ENCODE measurements at places on chromosomes 7 and 10.

GRCh38 chr7:101555269-101555920, 73.7 kb downstream of the MYL10 start:
- no peak for DNase-seq

- DNase-seq, result no peak
These were observed 216.6 kb downstream of the ZMYND11 start for GRCh38 chr10:351770-352334.

DNA sequence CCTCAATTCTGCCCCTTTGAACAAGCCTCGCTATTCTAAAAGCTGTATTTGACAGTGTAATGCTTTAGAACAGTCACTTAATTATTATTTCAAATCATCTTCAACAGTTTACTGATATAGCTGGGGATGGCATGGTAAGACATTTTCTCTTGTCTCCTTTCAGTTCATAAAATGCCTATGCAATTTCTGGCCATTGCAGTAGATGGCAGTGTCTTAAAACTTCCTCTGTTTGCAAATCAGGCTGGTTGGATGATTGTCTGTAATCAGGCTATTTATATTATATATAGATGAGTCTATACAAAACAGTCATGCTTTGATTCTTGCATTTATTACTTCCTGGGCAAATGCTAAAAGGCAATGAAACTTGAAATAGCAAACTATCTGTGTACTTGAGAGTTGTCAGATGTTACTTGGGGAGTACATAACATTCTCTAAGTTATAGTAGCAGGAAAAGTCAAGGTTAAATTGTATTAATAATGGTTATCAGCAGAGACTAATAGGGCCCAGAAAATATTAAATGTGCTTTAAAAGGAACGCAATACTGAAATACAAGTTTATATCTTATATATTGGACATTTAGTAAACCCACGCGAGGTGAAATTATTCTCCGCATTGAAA, 55.5 kb upstream of the LHFPL3 start:
- no peak for DNase-seq

DNA sequence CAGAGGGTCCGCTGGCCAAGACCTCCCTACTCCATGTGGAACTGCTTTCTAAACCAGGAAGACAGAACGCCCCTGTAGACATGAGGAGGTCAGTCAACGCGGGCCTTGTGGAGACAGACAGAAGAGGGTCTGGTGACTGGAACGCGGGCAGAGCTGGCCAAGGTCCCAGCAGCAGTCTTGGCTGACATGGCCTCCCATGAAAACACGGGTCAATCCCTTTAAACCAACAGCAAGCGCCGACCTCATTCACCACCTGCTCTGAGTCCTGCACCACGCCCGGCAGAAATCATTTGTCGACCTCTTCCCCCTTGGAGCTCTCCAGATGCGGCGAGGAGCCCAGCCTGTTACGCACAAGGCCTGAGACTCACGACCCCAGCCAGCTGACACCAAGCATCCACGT, 78.5 kb downstream of the ZRANB1 start:
- no peak for DNase-seq

DNA sequence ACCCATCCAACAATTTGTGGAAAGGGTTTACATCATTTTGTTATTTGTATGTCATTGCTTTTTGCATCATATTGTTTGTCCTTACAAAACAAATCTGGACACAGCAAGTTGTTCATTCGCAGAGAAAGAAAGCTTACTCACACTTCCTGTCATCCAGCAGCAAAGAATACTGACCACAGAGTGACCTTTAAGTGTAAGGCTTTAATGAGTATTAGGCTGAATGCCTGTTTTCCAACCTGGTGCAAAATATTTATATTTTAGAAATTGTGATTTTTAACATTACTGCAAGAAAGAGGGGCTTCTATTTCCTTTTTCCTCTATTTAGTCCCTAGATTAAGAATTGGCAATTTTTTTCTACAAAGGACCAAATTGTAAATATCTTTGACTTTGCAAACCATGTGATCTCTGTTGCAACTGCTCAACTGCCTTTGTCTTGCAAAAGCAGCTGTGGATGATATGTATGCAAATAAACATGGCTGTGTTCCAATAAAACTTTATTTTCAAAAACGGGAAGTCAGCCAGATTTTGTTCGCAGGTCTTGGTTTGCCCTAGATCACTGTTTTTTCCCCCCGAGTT, 27.8 kb upstream of the ITGB1 start:
- no peak for DNase-seq

DNA sequence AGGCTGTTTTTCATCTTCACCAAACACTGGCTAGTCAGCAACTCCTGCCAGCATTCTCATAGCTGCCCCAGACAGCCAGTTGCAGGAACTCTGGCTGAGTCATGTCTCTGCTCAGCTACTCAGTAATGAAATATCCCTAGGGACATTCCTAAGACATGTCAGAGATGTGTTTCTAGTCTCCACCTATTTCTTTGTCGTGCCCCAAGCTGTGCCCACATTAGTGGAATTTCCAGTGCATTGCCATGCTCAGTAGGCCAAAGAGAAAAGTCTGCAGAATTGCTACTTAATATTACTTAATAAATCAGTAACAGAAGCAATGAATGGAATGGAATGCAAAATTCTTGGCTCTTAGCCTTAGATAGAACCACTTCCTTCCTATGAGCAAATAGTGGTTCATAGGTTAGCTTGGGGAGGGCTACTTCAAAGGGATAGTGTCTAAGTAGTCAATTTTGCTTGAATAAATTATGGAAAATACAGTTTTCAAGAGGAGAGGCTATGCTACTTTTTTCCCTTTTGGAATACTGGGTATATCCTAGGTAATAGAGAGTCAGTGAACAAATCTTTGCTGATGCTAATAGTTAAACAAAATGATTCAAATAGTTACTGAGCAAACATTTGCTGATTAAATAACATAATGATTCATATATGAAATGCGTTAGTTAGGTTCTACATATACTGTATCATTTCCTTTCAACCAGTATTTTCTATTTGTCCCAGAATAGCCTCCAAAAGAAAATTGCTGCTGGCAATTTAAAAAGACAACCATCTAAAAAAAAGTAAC, 23.6 kb upstream of the SEMA3C start:
- DNase-seq, result no peak

GRCh38 chr7:82241356-82241755, 202.2 kb downstream of the CACNA2D1 start:
- DNase-seq, result no peak

DNA sequence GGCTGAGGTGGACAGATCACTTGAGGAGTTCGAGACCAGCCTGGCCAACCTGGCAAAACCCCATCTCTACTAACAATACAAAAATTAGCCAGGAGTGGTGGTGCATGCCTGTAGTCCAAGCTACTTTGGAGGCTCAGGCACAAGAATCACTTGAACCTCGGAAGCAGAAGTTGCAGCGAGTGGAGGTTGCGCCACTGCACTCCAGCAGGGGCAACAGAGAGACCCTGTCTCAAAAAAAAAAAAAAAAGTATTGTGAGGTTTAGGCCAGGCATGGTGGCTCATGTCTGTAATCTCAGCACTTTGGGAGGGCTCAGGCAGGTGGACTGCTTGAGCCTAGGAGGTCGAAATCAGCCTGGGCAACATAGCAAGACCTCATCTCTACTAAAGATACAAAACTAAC, 16.0 kb downstream of the TET1 start:
- no peak for DNase-seq

GRCh38 chr10:62038609-62039190, 137.2 kb downstream of the ARID5B start:
- DNase-seq, result peak; percentile 71

GRCh38 chr7:151721694-151722093, 155.2 kb downstream of the PRKAG2 start:
- no peak for DNase-seq

GRCh38 chr10:74900297-74900696, 73.9 kb downstream of the KAT6B start:
- no peak for DNase-seq

DNA sequence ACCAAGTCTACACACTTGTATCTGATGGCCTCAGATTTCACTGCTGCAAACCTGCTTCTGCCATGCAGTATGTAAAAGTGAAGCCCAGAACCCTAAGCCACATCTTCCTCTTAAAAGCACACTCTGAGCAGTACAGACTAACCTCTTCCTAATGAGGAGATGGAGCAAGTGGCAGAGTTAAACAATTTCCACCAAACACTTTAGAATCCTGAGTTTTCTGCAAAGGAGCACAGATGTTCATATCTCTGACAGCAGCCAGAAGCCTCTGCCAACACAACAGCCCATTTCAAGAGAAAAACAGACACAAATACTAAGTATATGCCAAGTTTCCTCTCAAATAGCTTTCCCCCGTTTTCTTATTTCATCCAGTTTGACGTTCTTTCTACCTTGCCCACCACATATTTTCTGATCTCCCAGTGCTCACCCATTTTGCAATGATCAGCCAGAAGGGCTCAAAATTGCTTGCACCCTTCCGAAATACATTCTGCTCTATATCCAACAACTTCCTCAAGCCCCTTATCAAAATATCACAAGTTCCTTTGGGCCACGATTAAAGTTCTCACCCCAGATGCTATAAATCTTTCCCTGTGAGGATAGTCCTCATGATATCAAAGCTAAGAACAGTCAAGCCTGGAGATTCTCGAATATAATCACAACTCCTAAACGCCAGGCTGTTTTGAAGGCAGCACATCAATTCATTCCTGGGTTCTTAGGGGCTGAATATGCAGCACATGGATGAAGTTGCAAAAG, 27.5 kb downstream of the ELMO1 start:
- no peak for DNase-seq

- no peak for DNase-seq
These were observed 368.9 kb downstream of the RPS24 start for GRCh38 chr10:78402591-78402990.

DNA sequence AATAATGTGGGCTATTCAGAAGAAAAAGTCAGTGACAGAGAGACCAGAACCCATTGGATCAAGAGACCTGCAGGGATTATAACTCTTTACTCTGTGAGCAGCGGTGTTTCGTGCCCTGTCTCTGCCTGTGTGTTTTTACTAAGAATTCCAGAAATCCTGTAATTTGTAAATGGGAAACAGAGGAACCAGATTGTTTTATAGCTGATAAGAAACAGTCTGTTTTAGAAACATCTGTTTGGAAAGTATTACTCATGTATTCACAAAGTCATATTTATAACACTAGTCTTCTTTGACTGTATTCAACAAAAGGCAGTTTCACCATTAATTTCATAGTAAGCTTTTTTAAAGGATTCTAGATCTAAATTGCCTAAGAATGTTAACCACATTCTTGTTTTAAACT, 30.0 kb upstream of the VDAC2 start:
- no peak for DNase-seq

- DNase-seq, result no peak
These were observed 2.6 kb downstream of the FUOM start for GRCh38 chr10:133355266-133355665.

DNA sequence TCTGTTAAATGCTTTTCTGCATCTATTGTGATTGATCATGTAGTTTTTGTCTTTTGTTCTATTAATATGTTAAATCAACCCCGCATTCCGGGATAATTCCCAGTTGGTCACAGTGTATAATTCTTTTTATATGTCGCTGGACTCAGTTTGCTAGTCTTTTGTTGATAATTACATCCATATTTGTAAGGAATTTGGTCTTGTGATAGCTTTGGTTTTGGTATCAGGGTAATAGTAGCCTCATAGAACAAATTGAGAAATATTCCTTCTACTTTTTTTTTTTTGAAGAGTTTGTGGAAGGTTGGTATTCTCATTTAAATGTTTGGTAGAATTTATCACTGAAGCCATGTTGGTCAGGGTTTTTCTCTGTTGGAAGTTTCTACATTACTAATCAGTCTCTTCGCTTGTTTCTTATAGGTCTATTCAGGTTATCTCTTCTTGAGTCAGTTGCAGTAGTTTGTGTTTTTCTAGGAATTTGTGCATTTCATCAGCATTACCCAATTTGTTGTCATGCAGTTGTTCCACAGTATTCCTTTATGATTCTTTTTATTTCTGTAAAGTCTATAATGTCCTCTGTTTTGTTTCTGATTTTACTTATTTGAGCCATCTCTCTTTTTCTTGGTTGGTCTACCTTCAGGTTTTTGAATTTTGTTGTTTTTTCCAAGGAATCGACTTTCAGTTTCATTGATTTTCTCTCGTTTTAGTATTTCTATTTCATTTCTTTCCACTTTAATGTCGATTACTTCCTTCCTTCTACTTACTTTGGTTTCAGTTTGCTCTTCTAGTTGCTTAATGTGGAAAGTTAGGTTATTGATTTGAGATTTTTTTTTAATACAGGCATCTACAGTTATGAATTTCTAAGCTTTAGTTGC, 64.6 kb upstream of the GJD4 start:
- DNase-seq, result no peak

DNA sequence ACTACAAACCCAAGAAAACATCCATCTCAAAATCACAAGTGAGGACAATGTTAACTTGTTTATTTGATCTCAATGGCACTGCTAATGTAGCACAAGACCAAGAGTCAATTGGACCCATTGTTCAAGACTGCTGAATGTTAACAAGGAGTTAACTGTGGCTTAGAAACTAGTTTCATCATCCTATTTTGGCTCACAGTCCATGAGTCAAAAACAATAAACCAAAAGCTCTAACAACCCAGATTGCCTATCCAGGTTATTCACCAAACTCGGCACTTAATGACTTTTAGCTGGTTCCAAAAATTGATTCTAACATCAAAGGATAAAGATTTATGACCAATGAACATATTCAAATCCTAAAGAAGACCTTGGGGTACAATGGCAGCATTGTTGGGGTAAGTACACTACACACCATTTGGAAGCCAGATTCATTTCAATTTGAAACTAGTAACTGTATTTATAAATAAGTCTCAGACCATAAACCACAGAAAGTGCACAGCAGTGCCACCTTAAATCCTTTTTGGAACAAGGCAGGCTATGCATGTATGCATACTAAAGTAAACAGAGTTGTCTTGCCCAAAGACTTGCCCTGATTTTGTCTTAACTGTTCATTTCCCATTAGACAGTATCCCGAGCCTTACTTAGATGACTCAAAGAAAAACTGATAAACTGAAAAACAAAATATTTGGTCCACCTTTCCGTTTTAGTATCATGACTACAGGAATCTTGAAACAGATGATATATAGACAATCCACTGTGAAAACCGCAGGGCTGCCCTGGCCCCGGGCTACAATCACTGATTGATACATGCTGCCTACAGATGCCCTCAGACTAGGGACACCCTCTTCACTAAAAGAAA, 84.5 kb downstream of the SRPK2 start:
- no peak for DNase-seq
